ENCODE measurements at places on chromosomes 3 and 15. TPM values are rescaled to one million over a fixed set of nuclear protein-coding genes. Genes with fewer than 3 reads are reported as not detected.

TGM5 gene
- not detected for polyA plus RNA-seq

DNA sequence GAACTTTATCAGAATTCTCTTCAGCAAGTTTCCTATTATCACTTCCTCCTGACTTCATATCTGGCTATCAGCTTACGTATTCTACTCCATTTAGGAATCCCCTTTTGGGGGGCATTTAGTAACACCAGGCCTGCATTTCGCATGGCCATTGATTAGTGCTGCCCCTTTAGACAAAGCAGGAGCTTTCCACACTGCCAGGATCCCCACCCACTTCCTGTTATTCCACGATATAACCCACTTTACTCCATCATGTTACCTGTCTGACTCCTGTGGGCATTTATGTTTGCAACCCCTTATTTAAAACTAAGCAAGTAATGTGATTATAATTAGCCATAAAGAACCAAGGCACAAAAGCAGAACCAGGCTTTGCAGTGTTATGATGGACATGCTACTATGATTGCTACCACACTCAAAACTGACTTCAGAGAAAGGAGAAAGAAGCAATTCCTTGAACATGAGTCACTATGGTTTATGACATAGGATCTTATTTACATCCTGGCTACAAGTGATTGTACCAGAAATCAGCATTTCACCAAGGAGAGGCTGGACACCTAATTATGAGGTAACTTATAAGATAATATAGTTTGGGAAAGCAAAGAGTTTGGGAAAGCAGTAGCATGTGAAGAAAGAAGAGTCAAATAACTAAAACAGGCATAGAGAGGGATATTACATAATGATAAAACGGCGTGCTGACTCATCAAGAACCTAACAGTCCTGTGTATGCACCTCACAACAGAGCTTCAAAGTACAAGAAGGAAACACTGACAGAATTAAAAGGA lies 96.3 kb downstream of the IGSF11 start:
- no peaks in the 10 kb centered on the region for H3K36me3 ChIP-seq
- no peak overlapping the region for H3K27ac ChIP-seq
- no peaks in the 10 kb centered on the region for H3K4me1 ChIP-seq
- peaks cover 1% of the 10 kb centered on the region for H3K27me3 ChIP-seq
- no peak overlapping the region for H3K4me3 ChIP-seq

GRCh38 chr3:129701161-129701560 lies 94.7 kb upstream of the PLXND1 start:
- H3K4me3 ChIP-seq: no peak overlapping the region
- H3K27me3 ChIP-seq: no peaks in the 10 kb centered on the region
- H3K4me1 ChIP-seq: no peaks in the 10 kb centered on the region
- H3K36me3 ChIP-seq: no peaks in the 10 kb centered on the region

- peak overlapping the region; percentile 74 for H3K4me3 ChIP-seq
- no peaks in the 10 kb centered on the region for H3K36me3 ChIP-seq
- H3K27ac ChIP-seq: peak overlapping the region; percentile 34
- DNase-seq: no peak
- H3K27me3 ChIP-seq: no peaks in the 10 kb centered on the region
- H3K4me1 ChIP-seq: peaks cover 47% of the 10 kb centered on the region
Measured at GRCh38 chr3:16515885-16516420, 2.5 kb upstream of the RFTN1 start.

DNA sequence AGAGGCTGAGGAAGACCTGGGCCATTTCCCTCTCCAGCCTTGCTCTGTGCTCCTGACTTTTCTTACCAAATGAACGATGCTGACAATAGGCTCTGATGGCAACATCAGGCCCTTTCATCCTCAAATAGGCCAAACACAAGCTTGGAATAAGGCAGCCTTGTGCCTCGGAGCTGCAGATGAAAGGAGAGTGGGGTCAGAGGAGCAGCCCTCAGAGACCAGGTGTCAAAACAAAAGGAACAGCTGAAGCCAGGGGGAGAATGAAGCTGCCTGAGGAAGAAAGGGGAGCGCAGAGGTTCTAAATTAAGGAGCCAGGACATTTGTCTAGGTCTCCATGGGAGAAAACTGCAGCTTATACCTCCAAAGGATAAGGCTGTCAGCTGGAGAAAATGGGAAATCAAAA lies 5.1 kb downstream of the BFSP2 start:
- no peaks in the 10 kb centered on the region for H3K36me3 ChIP-seq
- no peak overlapping the region for H3K27ac ChIP-seq
- DNase-seq: no peak
- H3K4me1 ChIP-seq: no peaks in the 10 kb centered on the region
- H3K4me3 ChIP-seq: no peak overlapping the region
- no peaks in the 10 kb centered on the region for H3K27me3 ChIP-seq

DNA sequence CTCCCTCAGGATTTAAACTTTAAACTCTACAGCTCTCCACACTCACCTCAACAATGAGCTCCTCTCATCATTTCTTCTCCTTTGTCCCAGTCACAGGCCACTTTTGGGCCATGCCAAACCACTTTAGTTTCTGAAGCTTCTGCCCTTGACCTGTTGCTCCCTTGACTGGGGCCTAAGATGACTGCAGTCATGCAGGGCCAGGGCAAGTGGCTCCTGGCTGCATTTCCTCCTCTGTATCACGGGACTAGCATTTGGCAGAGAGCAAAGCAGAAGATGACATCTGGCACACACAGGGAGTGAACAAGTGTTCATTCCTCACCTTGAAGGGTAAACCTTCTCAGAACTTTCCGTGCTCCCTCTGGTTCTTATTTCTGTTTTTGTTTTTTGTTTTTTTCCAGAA lies 136.9 kb downstream of the PDE8A start:
- DNase-seq: no peak
- no peaks in the 10 kb centered on the region for H3K27me3 ChIP-seq
- no peak overlapping the region for H3K4me3 ChIP-seq
- H3K4me1 ChIP-seq: no peaks in the 10 kb centered on the region
- H3K27ac ChIP-seq: no peak overlapping the region

DNA sequence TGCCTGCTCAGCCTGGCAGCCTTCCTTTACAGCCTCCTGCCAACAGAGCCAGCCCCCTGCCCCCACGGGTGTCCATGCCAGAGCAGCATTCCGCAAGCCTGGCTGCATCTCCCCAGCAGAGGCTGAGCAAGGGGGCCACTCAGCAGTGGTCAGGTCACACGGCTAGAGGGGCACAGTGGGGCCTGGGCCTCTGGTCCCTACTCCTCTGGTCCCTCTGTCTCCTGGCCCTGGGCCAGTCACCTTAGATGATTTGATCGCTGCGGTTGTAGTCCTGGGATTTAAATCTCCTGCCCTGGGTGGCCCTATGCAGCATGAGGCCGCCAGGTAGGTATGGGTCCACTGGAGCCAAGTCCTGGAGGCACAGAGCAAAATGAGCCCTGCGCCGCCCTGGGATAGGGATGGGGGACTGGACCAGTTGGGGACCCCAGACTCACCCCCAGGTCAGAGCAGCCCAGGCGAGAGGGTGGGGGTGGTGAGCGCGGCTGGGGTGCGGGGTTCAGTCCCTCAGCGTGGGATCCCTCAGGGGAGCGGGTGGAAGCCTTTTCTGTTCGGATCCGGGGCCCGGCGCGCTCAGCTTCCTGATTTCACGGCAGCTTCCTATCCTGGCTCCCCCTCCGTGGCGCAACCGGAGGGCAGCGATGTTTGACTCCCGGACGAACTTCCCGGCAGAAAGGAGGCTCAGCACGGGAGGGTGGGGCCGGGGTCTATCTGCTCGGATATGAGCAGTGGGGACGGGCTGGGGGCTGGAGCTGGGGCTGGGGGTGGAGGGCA lies at the start of gene ZBTB47:
ZBTB47 (plus strand) TSS at position 138 of the 771 bp plus-strand sequence. CDS start 4,659 bp downstream, outside the sequence.
- H3K36me3 ChIP-seq: peaks cover 3% of the 10 kb centered on the region
- no peak for DNase-seq
- no peak within 1 kb of the TSS for H3K27ac ChIP-seq
- H3K4me1 ChIP-seq: peaks cover 18% of the 10 kb centered on the region

DNA sequence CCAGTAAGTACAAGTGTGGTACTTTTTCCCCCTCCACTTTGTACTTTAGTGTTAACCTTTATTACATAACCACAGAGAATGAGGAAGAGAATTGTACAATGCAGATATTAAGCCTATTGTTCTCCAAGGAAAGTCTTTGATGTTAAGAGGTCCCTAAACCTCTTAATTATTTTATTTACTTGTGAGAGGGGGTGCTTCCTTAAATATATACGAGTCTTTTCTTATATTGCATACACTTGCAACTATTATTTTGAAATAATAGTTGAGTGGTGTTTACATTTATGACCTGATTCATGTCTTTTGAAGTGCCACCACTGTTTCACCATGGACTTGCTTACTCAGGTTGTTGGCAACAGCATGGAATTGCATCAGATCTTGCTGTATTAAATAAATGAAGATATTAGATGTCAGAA lies 10.1 kb downstream of the USP3 start:
- H3K36me3 ChIP-seq: no peaks in the 10 kb centered on the region
- peak overlapping the region; percentile 46 for H3K4me3 ChIP-seq
- DNase-seq: no peak
- no peaks in the 10 kb centered on the region for H3K27me3 ChIP-seq
- peaks cover 87% of the 10 kb centered on the region for H3K4me1 ChIP-seq
- no peak overlapping the region for H3K27ac ChIP-seq
